ENCODE measurements at places on chromosomes 7 and 10.

GRCh38 chr10:24488631-24489030 is 235.1 kb downstream of the ARHGAP21 start:
- no peak for DNase-seq

- no peak for DNase-seq
These were observed 34.0 kb downstream of the DLD start for GRCh38 chr7:107924841-107925504.

DNA sequence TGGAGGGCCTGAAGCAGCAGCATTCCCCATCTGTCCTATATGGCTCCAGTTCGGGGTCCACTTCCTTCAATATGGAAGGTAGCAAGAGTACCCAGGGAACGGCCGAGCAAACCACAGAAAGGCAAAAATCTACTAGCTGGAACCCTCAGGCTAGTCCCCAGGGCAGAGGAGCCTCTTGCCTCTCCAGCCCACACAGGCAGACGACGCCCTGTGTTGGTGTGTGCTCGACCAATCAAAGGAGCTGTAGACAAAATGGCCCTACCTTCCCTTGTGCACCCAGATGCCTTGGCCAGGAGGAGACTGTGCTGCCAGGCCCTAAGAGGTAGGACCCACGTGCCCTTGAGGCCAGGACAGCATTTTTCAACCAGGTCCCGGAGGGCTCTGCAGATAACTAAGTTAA is 91.5 kb downstream of the FAM53B start:
- no peak for DNase-seq

DNA sequence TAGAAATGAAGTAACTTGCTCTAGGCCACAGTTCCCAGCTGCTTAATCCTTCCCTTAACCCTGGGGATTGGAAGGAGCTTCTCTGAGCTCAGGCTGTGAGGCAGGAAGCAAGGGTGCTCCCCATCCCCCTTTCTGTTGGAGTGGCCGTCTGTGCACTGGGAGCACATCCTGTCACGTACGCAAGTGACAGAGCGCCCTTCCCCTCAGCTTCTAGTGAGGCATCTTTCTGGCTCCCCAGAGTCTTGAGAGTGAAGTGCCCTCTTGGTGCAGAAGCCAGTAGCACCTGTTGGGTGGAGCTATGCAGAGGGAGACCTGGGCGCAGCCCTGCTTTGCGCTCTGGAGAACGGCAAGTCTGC is 47.8 kb downstream of the SHH start:
- DNase-seq = peak; percentile 72

DNA sequence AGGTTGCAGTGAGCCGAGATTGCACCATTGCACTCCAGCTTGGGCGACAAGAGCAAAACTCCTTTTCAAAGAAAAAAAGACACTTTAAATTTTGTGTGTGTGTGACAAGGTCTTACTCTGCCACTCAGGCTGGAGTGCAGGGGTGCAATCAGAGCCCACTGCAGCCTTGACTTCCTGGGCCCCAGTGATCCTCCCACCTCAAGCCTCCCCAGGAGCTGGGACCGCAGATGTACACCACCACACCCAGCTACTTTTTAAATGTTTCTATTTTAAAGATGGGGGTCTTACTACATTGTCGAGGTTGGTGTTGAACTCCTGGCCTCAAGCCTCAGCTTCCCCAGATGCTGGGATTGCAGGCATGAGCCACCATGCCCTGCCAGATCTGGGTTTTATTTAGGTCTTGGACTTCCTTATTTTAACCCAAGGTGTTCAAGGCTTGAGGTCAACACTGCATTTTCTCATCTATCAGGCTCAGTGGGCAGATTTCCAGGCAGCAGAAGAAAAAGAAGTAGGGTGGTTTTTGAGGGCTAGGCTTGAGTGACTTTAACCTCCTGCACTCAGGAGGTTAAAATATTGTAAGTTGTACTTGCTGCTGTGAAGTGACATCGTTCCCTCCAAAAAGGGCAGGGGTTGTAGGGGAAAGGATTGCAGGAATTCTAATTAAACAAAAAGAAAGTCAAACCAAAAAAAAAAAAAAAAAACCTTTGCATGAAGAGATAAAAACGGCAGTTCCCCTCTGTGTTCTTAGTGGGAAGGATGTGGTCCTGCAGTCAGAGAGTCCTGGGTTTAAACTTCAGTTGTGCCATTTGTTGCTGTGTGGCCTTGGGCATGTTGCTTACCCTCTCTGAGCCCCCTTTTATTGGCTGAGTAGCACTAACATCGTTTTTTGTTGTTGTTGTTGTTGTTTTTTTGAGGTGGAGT is 71.5 kb downstream of the CARD11 start:
- DNase-seq = no peak

GRCh38 chr10:62733654-62734293 is 70.7 kb upstream of the ADO start:
- peak; percentile 28 for DNase-seq

DNA sequence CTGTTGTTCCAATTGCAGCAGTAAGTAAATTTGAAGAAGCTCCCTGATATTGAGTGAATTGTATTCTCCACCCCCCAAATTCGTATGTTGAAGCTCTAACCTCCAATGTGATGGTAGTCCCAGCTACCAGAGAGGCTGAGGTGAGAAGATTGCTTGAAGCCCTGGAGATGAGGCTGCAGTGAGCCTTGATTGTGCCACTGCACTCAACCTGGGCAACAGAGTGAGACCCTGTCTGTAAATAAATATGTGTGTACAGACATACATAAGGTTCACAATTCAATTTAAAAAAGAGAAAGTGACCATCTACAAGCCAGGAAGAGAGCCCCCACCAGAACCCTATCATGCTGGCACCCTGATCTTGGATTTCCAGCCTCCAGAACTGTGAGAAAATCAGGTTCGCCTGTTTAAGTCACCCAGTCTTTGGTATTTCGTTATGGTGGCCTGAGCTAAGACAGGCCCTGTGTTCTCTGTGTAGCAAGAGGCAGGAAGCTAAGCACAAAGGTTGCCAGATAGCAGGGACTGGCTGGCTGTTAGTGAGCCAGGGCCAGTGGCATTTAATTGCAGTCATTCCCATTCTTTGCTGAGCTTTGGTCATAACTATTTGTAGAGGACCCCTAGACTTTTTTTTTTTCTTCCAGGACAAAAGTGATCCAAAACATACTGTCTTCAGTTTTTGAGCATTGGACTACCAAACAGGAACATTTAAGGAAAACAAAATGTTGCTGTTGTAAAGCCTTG is 45.6 kb downstream of the AUTS2 start:
- DNase-seq = no peak

DNA sequence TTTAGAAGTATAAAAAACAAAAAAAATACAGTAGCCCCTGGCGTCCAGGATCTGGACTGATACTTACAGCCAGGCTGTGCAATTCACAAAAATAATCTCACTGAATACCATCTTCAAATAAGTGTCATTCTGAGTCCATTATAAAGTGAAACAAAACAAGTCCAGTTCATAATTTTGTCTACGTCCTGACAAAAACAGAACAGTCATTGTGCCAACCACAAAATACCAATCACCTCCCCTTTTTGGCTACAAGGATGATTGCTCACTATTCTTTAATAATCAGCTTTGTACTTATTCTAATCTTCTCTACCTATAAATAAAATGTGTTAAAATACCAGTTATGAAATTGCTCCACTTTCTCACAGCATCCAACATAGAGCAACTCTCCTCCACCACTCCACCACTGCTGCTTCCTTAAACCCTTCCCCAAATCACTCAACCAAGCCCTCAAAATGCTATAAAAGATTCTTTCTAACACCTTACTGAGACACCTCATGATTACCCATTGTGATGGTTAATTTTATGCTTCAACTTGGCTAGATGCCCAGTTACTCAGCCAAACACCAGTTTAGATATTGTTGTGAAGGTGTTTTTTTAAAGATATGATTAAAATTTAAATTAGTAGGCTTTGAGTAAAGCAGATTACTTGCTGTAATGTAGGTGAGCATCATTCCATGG is 479.8 kb upstream of the SEMA3A start:
- no peak for DNase-seq

- no peak for DNase-seq
These were observed 278.8 kb downstream of the CAMK1D start for GRCh38 chr10:12628153-12628552.

DNA sequence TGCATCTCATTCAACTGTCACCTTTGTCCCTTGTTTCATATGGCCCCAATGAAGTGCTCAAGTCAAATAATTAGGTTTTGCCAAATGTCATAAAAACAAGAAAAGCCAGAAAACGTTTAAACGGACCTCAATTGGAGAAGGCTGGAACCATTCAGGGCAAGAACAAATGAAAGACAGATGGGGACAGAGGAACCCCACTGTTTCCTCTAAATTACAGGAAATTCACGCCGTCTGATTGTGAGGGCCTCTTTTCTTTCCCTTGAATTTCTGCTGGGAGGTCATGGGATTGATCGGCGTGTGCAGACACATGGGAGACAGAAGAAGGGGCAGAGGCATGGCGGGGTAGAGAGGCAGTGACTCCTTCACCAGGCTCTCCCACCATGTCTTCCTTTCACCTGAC is 656.4 kb downstream of the KCNMA1 start:
- no peak for DNase-seq

GRCh38 chr10:43980715-43981114 is 332.0 kb upstream of the ZNF32 start:
- no peak for DNase-seq
